ENCODE measurements at places on chromosomes 16 and 17. TPM values are rescaled to one million over a fixed set of nuclear protein-coding genes. Genes with fewer than 3 reads are reported as not detected.

DNA sequence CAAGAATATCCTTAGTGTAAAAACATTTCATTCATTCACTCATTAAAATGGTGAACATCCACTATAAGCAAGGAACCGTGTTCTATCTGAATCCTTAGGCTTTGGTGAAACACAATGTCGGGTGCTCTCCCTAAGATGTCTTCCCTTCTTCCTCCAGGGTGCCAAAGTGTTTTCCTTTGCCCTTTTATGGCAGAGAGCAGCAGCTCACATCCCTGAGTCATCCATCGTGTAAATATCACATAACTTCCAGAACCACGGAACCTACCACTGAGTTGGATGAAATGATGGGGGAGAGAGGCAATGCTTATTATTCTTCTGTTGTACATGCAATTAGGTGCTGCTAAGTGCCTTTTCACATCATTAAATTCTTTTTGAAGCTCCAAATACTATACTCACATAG lies 50.2 kb downstream of the DNAH3 start:
- H3K4me1 ChIP-seq = no peaks in the 10 kb centered on the region
- H3K36me3 ChIP-seq = no peaks in the 10 kb centered on the region
- H3K27ac ChIP-seq = no peak overlapping the region
- DNase-seq = peak; percentile 75

DNA sequence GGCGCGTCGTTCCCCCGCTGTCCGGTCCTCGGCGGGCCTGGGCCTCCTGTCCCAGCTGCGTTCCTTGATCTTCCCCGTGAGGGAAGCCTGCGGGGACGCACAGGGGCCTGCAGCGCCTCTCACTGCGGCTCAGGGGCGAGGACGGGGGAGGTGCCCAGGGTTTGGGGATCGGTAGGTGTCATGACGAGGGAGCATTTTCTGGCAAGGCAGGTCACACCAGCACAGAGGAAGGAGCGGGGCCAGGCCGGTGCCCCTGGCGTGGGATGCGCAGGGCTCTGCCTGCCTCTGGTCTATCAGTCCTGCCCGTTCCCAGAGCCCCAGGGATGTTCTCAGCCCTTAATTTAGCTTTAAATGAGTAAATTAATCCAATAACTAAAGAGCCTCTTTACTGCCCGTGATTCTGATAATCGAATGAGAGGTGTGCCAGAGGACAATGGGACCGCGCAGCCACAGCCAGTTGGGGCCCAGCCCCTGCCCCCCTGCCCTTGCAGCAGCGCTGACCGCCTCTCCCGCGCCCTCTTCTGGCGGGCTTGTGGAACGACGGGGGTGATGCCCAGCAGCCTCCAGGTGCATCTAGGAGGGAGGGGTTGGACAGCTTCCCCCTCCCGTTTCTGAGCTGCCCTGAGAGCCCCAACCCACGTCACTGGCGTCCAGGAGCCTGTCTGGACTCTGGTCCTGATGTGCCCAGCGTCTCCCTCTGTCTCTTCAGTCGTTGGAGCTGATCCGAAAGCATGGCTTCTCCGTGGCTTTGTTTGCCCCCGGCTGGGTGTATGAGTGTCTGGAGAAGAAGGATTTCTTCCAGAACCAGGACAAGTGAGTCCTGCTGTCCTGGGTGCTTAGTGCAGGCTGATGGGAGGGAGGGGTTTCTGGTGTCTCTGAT lies 7.9 kb downstream of the ENGASE start:
- H3K4me1 ChIP-seq = no peaks in the 10 kb centered on the region
- no peak overlapping the region for H3K4me3 ChIP-seq

- no peaks in the 10 kb centered on the region for H3K4me1 ChIP-seq
- no peak overlapping the region for H3K4me3 ChIP-seq
- H3K27me3 ChIP-seq = peaks cover 12% of the 10 kb centered on the region
These were observed 9.6 kb upstream of the WNT9B start for GRCh38 chr17:46841561-46842379.

DNA sequence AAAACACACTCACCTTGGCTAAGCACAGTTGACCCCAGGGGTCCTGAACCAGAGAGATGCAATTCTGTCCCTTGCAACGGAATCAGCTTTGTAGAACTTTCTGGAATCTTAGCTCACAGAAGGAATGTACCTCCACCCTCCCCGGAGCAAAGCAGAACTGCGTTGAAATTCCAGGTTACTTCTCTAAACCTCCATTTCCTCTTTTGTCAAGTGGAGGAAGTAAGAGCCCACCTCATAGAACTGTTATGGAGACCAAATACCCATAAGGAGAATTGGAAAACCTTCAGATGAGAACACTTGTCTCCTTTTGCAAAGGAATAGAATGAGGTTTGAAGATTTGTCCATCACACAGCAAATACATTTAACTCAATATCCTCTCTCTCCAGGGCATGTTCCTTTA lies 86.6 kb upstream of the RBBP6 start:
- DNase-seq = no peak
- no peaks in the 10 kb centered on the region for H3K27me3 ChIP-seq
- no peaks in the 10 kb centered on the region for H3K36me3 ChIP-seq

DNA sequence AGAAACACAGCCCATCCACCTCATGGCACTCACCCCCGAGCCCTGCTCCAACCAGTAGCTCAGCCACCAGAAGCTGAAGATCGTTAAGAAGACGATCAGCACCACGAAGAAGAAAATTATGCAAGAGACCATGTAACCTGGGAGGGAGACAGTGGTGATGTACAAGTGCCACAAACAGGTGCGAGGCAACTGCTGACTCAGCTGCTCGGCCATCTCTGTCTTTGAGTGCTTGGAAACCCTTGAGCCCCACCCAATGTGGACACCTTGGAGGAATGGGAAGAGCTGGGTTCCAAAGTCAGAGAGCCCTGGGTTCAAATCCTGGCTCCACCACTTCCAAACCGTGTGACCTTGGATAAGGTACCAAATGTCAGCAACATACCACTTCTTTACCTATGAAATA lies 38.1 kb upstream of the ABCC12 start:
- no peaks in the 10 kb centered on the region for H3K36me3 ChIP-seq
- H3K4me3 ChIP-seq = no peak overlapping the region
- H3K4me1 ChIP-seq = no peaks in the 10 kb centered on the region
- no peak for DNase-seq
- no peak overlapping the region for H3K27ac ChIP-seq

DNA sequence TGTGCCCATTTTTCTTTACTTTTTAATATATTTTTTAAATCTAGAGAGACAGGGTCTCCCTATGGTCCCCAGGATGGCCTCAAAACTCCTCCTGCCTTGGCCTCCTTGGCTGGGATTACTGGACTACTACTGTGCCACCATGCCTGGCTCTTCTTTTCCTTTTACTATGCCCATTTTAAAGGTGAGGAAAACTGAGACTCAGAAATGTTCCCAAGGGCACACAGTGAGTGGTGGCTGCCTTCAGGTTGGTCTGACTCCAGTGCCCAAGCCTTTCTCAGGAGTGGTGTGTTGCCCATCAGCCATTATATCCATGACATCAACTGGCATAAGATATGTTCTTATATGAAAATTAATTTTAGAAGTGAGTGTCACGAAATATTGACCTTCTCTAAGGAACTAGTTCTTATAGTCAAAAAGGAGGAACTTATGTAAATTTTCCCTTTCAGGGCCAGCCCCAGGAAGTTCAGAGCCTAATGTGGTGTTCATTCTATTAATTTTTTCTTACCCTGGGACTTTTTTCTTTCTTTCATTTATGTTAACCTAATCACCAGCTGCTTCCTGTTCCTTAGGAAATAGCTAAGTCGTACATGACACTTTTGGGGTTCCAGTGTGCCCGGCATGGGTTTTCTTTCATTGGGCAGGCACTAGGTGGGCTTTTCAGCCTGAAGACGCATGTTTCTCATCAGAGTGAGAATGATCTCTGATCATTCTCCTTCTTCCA lies 17.9 kb upstream of the SPN start:
- DNase-seq = no peak
- no peak overlapping the region for H3K4me3 ChIP-seq
- H3K27me3 ChIP-seq = no peaks in the 10 kb centered on the region
- no peaks in the 10 kb centered on the region for H3K36me3 ChIP-seq
- no peak overlapping the region for H3K27ac ChIP-seq
- H3K4me1 ChIP-seq = no peaks in the 10 kb centered on the region

- H3K4me3 ChIP-seq = no peak overlapping the region
- H3K4me1 ChIP-seq = peaks cover 16% of the 10 kb centered on the region
- H3K27me3 ChIP-seq = no peaks in the 10 kb centered on the region
- no peak overlapping the region for H3K27ac ChIP-seq
- no peak for DNase-seq
- H3K36me3 ChIP-seq = no peaks in the 10 kb centered on the region
These were observed 21.3 kb downstream of the DEF8 start for GRCh38 chr16:89969741-89970410.

GRCh38 chr16:78235168-78235800 lies 135.8 kb downstream of the WWOX start:
- no peak overlapping the region for H3K4me3 ChIP-seq
- H3K4me1 ChIP-seq = no peaks in the 10 kb centered on the region
- DNase-seq = peak; percentile 55
- H3K27ac ChIP-seq = no peak overlapping the region
- H3K27me3 ChIP-seq = no peaks in the 10 kb centered on the region

GRCh38 chr17:19304209-19304608 lies 58.3 kb downstream of the B9D1 start:
- no peaks in the 10 kb centered on the region for H3K27me3 ChIP-seq
- DNase-seq = peak; percentile 65
- H3K27ac ChIP-seq = no peak overlapping the region
- H3K4me3 ChIP-seq = no peak overlapping the region
- peaks cover 3% of the 10 kb centered on the region for H3K4me1 ChIP-seq

UTS2R gene
- polyA plus RNA-seq = 5.0 TPM

MYH8 gene
- polyA plus RNA-seq = not detected

TP53 gene
- polyA plus RNA-seq = 19.4 TPM

KRT12 gene
- not detected for polyA plus RNA-seq

Measured in cardiac muscle cell (in vitro differentiated cells and primary cell).